Stimulated activated CD8-positive, alpha-beta memory T cell treated with anti-CD3 and anti-CD28 coated beads, Interleukin-7, amount 100 ng/mL, for 1 hour (primary cell): ENCODE measurements at places on chromosomes 4 and X.

DNA sequence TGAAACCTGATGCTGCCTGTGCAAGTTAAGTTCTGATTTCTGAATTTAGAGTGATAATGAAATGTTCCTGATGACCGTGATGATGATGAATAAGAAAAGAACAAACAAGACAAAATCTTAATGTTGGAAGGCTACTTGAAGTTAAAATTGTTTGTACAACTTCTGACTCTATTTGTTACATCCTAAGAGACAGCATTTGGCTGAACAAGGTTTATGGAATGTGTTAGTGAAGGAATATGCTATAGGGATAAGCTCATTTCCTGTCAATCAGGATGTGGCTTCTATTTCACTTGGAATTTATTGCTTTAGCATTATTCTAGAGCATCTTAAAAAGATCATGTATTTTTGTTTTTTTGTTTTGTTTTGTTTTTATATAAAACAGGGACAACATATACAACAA lies 267.5 kb downstream of the FAT4 start:
- no peak for DNase-seq

DNA sequence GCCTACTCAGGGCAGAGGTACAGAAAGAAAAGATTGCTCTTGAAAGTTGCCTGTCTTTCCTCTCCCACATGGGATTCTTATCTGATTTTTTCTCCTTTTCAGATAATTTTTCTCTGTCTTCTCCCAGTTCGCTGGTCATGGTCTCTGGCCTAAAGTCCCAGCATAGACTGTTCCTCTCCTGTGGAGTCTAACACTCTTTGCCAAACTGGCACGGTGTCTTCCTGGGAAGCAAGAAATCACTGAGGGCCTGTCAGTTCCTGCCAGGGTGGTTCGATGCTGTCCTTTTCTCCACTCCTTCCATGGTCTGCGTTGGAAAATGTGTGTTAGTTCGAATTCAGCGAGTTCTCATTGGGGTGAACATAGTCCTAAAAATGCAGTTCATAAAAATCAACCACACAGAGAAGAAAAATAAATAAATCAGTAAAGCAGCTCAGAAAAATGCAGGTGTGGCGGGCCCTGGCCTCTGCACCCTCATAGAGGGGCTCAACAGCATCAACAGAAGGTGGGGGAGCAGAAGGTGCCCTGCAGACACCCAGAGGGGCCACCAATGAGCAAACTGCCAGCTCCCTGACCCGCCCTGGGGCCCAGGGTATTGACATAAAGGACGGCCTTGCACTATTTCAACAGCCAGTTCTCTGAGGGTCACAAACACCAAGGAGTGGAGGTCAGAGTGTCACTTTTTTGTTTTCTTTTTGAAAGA lies 2.1 kb downstream of the RGN start:
- no peak for DNase-seq

DNA sequence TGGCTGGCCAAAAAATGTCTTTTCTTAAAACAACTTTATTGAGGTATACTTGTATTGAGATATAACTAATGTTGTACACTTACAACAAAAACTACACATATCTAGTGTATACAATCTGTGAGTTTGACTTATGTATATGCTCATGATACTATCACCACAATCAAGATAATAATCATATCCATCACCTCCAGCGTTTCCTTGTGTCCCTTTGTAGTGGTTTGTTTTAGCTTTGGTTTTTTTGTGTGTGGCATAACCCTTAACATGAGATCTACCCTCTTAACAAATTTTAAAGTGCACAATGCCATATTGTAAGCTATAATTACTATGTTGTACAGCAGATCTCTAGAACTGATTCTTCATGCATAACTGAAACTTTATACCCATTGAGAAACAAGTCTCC lies 13.4 kb upstream of the PCSK1N start:
- DNase-seq = no peak

GRCh38 chr4:59387759-59388758 lies 1812.1 kb upstream of the ADGRL3 start:
- no peak for DNase-seq

GRCh38 chrX:66024092-66024467 lies 15.8 kb downstream of the VSIG4 start:
- DNase-seq = no peak

DNA sequence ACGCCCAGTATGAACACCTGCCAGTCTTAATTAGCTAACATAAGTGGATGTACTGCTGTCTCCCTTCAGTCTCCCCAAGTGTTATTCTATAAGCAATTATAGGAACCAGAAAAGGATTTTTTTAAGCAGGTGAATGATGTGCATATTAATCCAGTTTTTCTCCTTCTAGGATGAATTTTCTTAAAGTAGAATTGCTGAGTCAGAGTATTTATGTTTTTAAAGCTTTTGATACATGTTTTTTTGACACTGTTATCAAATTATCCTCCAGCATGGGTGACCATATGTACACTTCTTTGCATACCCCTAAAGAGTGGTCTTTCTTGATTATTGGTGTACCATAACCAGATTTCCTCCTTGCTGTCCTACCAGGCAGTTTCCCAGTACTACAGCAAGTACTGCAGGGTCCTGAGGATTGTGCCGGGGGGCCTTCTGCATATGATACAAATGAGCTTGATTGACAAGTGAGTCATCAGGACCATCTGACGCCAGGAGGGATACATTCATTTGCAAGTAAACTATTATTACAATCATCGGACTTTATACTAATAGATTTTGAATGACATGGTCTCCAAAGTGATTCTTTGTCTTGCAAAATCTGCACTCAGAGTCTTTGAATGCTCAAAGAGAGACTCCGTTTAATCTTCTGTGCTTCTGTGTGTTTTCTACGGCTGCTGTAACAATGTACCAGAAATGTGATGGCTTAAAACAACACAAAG lies 10.7 kb upstream of the PCYT1B start:
- DNase-seq = no peak

GRCh38 chrX:18377796-18378195 lies 23.3 kb upstream of the SCML2 start:
- no peak for DNase-seq

DNA sequence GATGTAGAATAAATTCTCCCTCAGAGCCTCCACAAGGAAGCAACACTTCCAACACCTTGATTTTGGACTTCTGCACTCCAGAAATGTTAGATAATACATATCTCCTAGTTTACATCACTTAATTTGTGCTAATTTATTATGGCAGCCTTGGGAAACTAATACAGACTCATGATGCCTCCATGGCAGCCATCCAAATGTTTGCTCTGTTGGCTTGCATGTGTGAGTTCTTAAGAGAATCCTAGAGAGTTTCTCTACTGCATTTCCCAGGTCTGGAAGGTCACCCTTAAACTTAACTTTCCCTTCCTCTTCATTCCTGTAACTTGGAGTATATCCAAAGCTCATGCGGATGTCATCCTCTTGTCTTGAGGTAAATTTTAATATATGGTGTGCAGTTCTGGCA lies 956.1 kb downstream of the ADGRL3 start:
- no peak for DNase-seq

DNA sequence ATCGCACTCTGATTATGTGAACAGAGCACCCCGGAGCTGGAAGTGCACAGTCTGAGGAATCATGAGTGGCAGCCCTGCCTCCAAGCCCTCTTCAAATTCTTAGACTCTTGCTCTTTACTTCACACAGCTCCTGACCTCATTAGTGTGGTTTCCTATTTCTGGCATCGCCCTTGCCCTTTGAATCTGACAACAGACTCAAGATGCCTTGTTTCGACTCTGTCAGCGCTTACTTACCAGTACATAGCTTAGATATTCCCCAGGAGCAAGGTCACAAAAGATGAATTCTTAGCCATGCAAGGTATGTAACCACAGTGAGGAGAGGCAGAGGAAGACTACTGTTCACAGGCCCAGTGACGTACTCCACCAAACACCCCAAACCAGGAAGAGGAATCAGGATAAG lies 167.2 kb downstream of the KDR start:
- no peak for DNase-seq

- no peak for DNase-seq
These were observed 1650.6 kb upstream of the IGFBP7 start for GRCh38 chr4:58760737-58761136.

DNA sequence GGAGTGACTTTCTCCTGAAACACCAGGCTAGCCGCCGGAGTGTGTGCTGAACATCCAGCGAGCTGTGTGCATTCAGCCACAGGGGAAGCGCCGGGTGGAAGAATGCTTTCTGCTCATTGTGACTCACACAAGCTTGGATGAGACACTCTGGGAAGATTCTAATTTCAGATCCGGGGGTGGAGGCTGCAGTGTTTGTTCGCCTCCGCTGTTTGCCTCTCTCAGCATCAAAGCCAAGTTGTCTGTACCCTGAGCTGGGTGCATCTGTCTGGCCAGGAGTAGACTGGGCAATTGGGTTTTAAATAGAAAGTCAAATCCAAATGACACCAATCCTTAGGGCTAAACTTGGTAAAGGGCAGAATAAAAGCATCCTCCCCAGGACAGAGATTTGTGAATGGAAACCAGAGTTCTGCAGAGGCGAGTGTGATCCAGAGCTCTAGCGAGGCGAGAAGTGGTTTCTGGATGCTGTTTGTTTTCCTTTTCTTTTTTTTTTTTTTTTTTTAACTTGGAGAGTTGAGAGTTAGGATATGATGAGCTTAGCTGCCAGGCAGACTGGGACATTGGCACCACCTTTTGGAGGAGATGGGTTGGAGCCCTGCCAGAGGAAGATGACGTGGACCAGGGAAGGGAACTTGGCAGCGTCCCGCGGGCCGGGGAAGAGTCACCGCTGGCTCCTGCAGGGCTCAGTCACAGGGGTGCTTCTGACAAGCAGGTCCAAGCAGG lies 196.0 kb upstream of the PSAPL1 start:
- DNase-seq = no peak

GRCh38 chr4:168664242-168664891 lies 167.5 kb downstream of the PALLD start:
- no peak for DNase-seq

DNA sequence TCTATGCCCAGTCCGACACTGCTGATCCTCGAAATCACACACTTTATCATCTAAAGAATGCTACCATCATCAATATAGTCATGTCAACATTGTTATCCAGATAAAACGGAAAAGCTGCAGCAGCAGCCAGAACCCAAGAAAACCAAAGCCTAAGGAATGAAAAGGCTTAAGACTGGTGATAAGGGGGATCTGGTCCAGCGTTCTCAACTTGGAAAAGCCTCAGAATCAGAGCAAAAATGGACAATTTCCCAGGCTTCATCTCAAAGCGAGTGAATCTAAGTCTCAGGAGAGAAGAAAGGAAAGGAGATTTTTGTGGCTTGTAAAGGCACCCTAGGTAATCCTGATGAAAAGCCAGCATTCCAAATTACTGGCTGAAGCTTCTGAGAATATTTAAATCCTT lies 8.2 kb downstream of the ZNF518B start:
- no peak for DNase-seq

DNA sequence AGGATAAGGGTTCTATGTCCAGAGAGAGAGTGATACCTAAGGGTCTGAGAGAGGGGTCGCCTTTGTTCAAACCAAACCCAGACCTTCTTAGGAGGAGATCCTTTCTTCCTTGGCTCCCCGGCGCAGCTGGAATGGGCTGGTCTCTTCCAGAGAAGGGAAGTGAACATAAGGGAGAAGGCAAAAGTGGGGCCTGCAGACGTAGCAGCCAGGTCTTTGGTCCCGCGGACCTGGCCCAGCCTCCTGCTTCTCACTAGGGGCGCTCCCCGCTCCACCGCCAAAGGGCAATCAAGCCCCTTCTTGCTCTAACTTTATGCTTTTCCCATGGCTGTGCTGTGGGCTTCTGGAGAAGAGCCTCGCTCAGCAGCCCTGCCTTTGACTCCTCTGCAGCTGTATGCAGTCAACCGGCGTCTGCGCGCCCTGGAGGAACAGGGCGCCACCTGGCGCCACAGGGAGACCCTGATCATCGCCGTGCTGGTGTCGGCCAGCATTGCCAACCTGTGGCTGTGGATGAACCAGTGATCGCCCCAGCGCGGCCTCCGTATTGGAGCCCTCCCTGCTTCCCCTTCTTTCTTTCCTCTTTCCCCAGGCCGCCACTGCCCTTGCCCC lies 6.5 kb downstream of the FATE1 start:
- DNase-seq = no peak

DNA sequence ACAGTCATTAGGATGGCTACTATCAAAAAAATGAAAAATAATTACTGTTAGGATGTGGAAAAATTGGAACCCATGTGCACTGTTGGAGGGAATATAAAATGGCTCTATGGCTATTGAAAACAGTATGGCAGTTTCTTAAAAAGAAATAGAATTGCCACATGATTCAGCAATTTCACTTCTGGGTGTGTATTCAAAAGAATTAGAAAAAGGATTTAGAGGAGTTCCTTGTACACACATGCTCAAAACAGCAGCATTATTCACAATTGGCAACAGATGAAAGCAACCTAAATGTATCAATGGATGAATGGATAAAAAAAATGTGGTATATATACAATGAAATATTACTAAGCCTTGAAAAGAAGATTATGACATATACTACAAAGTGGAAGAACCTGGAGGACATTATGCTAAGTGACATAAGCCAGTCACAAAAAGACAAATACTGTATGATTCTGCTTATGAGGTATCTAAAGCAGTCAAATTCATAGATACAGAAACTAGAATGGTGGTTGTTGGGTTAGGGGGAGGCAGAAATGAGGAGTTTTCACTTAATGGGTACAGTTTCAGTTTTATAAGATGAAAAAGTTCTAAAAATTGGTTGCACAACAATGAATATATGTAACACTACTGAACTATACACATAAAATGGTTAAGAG lies 123.2 kb downstream of the ELOVL6 start:
- DNase-seq = no peak

GRCh38 chr4:93633721-93634120 lies 194.8 kb upstream of the ATOH1 start:
- no peak for DNase-seq
